ENCODE measurements at places on chromosomes 1 and 21.

DNA sequence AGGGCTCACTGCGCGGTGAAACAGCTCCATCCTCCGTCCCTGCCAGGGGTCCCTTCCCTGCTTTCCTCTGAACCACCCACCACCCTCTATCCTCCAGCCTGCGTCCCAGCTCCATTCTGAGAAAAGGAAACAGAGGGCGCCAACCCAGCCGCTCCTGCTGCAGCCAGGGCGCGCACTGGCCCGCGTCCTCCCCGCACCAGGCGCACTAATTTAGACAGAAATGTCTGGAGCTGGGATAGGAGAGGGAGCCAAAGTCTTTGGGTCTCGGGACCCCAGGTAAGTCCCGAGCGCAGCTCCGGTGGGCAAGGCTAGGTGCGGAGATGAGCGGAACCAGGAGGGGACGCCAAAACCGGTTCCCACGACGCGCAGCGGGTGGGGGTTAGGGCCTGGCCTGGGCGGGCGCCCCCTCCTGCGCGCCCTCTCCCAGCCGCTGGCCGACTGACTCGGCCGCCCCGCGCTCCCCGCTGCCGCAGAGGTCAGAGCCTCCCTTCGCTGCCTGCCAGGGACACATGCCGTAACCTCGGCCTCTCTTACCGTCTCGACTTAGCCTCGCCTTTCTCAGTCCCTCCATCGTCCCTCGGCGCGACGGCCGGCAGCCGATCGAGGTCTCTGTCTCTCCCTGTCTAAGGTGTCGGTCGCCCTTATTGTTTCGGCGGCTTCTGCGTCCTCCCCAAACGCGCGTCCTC, 2.0 kb downstream of the CAMK2N1 start:
- no peak for DNase-seq

- no peak for DNase-seq
Measured at GRCh38 chr1:219385787-219386427, 212.2 kb downstream of the LYPLAL1 start.

DNA sequence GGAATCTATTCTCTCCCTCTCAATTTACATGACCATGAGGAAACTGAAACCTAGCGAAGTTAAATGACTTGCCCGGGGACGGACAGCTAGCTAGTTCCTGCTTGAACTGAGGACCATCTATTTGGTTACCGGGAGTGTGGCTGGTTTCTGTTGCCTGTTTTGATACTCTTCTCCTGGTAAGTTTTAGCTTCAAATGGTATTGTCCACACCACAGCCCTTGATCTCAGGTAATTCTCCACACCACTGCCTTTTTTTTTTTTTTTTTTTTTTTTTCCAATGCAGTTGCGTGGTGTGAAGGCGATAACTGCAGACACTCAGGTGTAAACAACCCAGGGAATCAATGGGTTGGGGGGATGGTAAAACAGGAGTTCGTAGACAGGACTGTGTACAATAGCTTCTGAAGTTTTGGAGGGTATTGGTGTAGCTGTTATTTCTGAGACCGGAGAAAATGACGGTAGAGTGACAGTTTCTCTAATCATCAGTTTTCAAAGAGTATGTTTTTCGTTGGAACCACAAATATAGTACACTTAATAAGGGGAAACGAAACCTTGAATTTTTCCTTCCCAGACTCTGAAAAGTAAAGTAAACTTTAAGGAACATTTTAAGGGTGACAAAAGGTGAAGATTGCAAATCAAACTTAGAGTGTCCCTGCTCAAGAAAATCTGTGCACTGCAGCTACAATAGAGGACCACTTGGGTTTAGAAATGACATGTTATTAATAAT, 125.3 kb upstream of the CACYBP start:
- DNase-seq = no peak

DNA sequence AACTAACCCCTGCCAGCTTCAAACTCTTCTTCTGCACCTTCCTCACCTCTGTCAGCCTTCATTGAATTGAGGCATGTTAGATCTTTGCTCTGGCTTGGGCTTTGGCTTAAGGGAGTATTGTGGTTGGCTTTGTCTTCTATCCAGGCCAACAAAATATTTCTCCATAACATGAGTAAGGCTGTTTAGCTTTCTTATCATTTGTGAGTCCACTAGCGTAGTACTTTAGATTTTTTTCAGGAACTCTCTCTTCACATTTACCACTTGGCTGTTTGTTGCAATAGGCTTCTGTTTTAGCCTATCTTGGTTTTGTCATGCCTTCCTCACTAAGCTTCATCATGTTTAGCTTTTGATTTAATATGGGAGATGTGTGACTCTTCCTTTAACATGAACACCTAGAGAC, 417.5 kb downstream of the NCAM2 start:
- no peak for DNase-seq

GRCh38 chr1:38800720-38801671, 58.6 kb downstream of the RRAGC start:
- DNase-seq = no peak

DNA sequence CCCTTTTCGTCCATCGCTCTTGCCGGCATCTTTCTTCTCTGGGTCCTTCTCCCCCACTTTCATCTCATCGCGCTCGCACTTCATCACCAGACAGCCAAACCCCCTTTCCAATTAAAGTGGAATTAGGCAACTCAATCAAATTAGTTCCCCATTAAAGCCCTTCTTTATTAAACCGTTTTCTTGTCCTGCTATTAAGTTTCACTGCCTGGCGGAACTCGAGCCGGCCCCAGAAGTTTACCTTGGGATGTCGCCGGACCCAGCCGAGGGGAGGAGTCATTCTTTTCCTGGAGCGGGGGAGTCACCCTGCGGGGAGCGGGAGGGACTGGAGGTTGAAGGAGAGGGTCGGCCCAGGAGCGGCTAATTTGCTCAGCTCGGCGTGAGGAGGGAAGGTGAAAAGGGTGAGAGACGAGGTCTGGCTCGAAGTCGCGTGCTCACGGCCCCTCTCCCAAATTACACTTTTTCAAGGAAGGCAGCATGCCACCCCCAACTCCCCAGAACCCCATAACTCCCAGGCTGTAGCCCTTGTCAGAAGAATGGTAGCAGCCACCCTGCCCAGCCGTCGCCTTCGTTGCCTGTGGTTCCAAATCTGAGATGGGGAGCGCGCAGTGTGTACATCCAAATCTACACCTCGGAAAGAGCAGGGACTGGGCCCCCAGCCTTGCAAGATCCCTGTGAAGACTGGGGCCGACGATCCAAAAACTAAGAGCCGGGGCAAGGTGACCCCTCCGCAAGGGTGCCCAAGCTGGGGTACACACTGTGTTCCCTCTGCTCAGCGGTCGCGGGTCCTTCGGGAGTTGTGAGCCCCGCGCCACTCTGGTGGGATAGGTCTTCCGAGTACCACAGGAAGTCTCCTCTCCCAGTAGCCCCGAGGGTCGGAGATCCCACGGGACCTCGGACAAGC, 6.4 kb downstream of the DMRTA2 start:
- no peak for DNase-seq

- no peak for DNase-seq
Measured at GRCh38 chr1:225870911-225871310, 11.3 kb downstream of the TMEM63A start.

DNA sequence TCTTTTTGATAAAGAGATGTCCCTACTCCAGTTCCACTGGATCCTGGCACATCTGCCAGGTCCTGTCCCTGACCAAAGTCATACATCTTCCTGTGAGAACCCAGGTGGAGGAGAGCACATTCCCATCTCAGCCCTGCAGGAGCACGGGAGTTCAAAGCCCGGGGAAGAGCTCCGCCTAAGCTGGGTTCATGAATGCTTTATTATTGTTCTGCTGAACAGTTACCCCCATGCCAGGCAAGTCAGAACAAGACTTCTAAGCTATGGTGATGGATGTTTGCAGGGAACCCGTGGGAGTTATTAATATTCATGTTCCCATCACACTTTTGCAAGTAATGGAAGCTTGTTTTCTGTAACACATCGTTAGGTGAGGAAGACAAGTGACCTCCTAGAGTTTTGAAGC, 62.9 kb downstream of the SEC16B start:
- DNase-seq = no peak

DNA sequence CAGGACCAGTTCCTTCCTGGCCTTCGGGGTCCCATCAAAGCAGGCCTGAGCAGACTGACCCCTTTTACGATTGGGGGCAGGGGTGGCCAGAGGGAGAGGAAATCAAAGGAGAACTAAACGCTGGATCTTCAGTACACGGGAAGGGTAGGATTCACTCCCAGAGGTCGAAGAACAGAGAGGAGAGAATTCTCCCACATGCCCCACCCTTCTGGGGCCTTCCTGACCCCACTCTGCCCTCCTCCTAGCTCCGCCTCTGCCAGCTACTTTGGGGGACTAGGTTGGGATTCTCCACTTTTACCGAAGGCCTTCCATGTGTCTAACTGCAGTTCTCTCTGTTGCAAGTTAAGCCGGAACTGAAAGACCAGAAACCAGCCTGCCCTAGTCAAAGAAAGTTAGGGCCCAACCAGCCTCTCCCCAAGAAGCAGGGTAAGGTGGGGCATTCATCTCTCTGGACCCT, 654 bp upstream of the ARHGEF2 start:
- DNase-seq = no peak

DNA sequence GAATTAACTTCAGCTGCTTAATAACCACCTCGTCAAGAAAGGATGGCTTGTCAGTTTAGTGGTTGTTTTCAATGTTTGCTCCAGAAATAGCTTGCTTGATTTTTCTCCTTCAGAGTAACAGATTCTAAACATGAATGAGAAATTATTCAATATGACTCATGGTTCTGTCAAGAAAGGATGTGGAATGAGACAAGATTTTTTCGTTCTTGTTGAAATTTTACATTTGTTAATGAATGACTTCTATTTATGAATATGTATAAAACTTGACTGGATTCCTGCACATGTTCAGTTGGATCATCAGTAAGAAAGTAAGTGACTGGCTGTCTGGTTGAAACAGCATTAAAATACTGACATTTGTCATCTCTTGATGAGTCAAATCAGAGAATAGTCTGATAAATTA, 38.3 kb downstream of the IFI44 start:
- DNase-seq = no peak

- no peak for DNase-seq
Measured at GRCh38 chr1:212166244-212166643, 119.0 kb upstream of the PPP2R5A start.

- DNase-seq = no peak
Measured at GRCh38 chr1:74729741-74730478, 2.9 kb downstream of the CRYZ start.

All from activated CD8-positive, alpha-beta memory T cell treated with anti-CD3 and anti-CD28 coated beads for 1 hour (primary cell).